ENCODE measurements at places on chromosomes 13 and 19. TPM values are rescaled to one million over a fixed set of nuclear protein-coding genes. Genes with fewer than 3 reads are reported as not detected.

- DNase-seq, result no peak
Measured at GRCh38 chr13:110150384-110151101, 156.4 kb downstream of the COL4A1 start.

DNA sequence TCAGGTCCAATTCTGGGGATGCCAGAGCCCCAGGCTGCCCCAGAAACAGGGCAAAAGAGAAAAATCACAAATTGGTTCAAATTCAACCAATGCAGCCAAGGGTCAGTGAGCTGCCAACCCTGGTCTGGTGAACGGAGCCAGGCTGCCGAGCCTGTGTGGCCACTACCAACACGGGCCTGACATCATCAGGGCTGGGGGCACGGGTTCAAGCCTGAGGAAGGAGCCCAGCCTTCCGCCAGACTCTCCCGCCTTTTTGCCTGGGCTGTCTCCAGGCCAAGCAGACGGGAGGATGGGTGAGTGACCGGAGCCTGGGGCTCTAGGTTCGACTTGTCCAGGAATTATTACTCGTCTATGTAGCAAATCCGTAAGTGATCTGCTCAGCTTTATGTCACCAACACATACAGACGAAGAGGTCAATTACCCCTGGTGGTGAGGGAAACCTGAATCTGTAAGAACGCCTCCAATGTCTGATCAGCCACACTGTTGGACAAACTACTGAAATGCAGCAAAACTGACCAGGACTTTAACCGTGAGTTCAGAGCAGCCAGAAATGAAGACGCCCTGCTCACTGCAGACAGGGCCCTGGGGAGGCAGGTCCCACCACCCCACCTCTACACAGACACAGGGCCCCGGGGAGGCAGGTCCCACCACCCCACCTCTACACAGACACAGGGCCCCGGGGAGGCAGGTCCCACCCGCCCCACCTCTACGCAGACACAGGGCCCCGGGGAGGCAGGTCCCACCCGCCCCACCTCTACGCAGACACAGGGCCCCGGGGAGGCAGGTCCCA, 31.8 kb downstream of the RAB20 start:
- no peak for DNase-seq

DNA sequence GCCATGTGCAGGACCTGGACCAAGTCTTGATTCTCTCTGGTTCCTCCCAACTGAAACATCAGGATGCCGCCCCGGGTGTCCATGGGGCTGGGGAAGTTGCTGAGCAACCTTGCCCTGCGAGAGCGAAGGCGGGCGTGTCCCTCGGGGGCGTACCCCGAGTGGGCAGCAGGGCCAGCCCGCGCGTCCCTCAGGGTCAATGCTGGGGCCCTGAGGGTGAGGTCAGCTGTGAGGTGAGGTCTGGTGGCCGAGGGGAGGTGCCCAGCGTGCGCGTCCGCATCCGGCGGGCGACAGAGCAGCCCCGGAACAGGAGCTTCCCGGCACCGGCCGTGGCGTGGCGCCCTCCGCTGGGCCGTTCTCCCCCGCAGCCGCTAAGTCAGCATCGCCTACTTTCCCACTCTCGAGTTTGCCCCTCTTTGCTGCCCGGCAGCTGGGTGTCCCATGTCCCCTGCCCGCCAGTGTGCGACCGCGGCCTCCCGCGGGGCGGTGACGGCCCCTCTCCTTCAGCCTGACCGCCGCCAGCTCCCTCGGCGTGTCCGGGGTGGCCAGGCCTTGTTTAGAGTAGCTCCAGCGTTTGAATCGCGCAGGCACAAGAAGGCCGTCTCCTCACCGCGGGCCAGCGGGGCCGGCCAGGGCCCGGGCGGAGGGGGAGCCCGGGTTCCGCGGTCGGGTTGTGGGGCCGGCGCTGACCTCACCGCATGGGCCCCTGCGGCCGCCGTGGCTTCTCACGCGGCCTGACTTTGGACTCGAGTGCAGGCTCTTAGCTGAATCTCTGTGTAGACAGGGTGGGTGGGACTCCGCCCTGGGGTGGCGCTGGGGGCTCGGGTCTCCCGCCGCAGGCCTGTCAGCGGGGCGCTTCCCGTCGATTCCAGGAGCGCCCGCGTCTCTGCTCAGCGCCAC, 33.0 kb downstream of the GJA3 start:
- peak; percentile 65 for DNase-seq

DNA sequence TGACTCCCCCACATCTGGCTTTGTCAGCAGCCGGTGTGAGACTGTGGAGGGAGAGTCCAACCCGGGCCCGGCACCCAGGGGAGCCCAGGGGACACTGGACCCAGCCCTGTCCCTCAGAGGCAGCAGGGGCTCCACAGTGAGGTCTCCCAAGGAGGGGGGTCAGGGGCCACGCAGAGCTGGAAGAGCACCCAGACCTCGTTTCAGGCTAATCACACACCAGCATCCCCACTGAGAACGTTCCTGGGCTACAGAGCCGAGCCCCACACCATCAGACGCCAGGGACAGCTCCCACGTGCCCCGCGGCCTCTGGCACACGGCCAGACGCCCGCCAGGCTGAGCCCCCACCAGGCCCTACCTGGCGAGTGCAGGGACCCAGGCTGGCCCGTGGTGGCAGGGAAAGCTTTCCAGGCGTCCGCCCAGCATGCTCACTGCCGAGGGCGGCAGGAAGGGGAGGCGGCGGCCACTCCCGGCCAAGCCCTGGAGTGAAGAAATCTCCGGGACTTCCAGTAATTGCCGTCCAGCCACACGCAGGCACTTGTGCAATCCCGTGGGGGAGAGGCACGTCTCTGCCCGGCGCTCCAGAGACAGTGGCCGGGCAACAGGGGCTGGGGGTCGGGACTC, 19.2 kb downstream of the SBNO2 start:
- DNase-seq, result no peak

GRCh38 chr19:42450314-42450934, 7.7 kb upstream of the CXCL17 start:
- peak; percentile 74 for DNase-seq

- no peak for DNase-seq
Measured at GRCh38 chr13:98997011-98997730, 19.3 kb upstream of the DOCK9 start.

DNA sequence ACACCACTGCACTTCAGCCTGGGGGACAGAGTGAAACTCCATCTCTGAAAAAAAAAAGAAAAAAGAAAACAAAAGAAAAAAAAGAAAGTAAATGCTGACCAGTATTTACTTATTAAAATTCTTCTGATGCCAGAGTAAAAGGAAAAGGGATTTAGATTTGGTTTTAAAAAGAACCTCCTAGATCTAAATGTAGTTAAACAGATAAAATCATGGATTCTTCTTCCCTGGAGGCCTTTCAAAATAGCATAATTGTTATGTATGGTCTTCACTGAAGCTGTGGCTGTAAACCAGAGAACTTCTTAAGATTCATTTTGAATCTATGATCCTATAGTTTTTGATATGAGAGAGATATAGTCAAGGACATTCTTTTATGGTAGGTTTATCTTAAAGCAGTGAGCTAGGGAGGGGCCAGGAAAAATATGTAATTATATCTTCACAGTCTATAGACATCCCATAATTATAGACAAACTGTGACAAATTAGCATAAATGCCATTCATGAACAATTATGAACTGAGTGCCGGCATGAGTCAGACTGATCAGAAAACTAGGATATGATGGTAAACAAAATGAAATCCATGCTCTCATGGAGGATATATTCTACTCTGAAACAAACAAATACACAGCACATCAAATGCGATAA, 14.9 kb upstream of the STK24 start:
- DNase-seq, result no peak

DNA sequence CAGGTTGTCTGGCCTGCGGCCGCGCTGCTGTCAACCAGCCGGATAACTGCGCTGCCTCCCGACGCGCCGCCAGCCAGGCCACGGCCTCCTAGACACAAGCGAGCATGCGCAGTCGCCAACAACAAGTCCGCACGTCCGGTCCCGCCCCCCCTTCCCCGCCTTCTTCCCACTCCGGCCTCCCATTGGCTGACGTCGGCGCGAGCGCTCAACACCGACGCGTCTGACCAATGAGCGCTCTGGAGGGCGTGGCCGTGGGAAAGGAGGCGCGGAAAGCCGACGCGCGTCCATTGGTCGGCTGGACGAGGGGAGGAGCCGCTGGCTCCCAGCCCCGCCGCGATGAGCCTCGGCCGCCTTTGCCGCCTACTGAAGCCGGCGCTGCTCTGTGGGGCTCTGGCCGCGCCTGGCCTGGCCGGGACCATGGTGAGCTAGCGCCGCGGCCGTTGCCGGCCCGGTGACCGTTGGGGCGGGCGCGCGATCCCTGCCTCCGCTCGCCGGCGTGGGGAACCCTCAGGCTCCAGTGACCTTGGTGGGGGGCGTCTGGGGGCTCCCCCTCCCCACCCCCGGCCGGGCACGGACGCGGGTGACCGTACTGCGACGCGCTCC, at the start of gene GPX4:
TSS of gene GPX4 (plus strand) at position 287 of the 603 bp plus-strand sequence. CDS start at position 337, 50 bp downstream.
- DNase-seq, result peak; percentile 98

DNA sequence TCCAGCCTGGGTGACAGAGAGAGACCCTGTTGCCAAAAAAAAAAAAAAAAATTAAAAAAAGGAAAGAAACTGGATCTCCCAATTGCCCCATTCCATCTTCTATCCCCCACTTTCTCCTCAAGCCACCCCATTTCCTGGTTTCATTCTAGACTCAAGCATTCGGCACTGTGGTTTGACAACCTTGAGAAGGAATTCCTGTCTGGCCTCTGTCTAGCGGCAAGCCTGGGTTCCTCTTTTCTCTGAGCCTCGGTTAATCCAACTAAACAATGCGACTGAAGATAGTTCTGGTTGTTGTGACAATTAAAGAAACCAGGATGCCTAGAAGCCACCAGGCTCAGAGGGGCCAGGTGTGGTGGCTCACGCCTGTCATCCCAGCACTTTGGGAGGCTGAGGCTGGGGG, 3.3 kb upstream of the C3 start:
- no peak for DNase-seq

Gene ZNF578
- 1.9 TPM for total RNA-seq

Gene FPR2
- total RNA-seq, result not detected

Gene NALCN
- not detected for total RNA-seq

Gene ZNF544
- total RNA-seq, result 46.6 TPM

Gene RLN3
- total RNA-seq, result not detected

Gene LGALS16
- not detected for total RNA-seq

Gene C1QTNF9
- total RNA-seq, result 0.14 TPM

Gene LHFPL6
- total RNA-seq, result 1.7 TPM

Gene ICAM5
- 3.1 TPM for total RNA-seq

Gene LRRC63
- 2.5 TPM for total RNA-seq
